ENCODE measurements at places on chromosomes 6 and 20.

DNA sequence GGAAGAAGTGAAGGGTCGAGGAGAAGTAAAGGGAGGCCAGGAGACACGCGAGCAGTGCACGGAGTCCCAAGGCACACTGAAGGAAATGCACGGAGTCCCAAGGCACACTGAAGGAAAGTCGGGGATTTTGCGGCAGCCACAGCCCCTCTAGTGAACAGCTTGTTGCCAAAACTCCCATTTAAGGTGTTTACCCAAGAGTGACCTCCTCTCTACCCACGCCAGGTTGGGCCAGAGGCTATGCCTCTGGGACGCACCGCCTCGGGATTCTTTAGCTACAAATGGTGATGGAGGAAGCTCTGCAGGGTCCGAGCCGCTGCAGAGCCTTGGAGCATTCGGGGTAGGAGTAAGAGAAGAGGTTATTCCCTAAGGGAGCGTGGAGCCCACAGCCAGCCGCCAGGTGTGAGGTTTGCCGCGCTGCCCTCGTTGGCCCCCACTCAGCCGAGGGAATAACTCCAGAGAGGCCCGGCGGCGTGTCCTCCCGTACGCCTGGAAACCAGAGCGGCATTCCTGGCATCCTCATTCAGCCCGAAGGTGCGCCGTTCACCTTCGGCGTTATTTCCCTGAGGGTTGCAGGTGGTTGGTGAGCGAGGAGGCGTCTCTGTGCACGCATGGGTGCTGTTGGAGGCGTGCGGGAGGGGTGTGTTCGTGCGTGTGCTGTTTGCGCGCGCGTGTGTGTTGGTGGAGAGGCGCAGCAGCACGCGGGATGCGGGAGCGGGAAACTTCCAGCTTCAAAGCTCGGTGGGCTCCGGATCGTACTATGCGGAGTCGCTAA lies 3.4 kb upstream of the MAFB start:
- no peak for DNase-seq

DNA sequence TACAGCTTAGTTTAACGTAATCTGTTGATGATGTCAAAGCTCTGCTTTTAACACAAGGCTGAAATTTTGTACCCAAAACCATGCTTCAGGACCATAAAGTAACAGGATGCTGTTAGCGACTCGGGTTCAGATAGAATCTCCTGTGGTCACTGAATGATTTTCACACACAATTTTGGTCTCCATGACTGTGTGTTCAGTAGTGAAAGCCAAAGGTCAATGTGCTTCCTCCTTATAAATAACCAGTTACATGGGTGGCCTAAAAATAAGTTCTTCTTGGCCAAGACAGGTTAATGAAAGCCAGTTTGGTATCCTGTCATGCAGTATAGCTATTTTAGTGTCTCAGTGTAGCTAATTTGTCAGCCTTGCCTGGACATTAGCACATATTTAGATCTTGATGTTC lies 19.1 kb upstream of the LOC128125822 start:
- no peak for DNase-seq

DNA sequence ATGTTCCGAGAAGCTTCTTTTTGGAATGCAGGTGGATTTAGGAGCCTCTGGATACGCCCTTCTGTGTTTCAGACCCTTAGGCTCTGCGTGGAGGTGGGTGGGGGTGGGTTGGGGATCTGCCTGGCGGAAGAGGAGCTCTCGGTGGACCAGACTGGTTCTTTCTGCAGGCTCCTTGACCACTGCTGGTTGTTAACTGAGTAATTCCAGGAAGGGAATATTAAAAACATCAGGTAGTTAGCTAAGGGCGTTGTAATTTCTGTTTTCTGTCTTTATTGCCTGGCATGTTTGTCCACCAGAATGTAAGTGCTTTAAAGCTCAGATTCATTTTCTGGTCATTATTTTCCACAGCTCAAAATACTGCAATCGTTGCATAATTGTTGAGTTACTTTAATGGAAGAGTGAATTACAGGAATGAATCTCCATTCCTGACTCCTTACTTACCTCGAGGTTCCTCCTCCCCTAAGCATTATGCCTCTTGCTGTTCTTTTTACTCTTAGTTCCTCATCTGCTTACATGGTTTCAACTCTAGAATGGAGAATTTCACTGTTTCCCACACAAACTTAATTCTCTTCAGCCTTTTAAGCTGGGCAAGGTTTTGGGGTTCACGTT lies 5.9 kb downstream of the CDYL start:
- no peak for DNase-seq

DNA sequence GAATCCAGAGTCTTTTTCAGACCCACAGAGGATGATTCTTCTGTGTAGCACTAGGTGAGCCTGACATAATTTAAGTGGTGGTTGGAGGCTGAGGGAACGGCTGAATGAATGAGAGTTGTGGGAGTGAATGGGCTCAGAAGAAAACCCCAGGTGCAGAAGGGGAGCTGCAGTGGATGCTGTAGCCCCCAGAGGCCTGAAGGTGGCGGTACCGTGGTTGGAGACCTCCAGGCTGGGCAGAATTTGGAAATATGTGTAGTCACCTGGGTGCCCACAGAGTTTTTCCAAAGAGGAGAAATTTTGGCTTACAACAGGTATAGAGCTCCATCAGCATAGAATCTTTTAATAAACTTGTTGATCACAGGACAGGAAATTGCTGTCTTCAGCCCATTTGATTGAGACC lies 6.5 kb upstream of the RAET1G start:
- DNase-seq, result no peak

- no peak for DNase-seq
Measured at GRCh38 chr20:19396460-19397081, 184.1 kb downstream of the SLC24A3 start.

DNA sequence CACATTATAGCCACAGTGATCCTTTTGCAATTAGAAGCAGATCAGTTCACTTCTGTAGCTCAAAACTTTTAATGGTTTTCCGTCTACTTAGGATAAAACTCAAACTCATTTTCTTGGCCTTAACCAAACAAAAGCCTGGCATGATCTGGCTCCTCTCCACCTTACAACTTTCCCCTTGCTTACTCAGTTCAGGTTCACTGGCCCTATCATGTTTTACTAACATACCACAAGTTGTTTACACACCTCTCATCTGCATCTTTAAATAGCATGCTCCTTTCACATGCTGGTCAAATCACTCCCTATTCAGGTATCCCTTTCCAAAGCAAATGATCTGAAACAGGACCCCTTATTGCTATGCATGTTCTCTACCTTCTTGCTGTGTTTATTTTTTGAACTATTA lies 191.4 kb upstream of the FAM83B start:
- no peak for DNase-seq

DNA sequence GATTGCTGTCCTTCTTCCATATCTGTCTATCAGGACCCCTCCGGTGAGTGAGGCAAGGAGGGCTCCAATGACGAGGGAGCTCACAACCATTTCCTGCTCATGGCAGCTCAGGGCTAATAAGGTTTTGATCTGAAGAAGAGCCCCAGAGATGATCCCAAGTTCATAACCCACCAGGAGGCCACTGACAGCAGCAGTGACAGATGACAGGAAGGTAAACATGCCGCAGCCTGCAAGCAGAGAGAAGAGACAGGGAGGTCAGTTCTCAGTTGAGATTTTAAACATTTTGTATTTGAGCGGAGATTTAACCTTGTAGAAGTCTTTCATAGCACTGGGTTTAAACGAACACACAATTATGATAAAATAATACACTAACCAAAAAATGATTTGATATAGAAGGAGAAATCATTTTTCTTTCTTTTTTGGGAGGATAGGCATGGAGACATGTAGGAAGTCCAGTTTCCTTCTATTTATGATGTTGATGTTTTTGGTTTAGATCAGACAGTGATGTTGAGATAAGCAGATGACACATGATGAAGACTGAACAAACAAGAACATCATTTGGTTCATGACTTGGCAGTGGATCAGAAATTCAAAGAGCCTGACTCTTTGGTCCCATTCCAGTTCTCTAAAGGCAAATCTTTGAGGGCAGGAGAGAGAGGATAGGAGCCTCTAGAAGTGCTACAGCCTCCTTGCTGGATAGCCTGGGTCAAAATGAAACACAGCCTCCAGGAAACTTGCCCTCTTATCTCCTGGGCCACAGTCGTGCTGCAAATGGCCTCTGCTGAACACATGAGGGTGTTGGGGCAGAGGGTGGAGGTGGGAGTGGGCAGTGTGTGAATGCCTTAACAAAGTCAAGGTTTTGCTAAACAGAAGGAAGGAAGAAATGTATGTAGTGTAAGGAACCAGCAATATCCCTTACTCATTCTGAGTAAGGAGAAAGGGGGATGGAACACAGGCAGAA lies 22.6 kb downstream of the SLC2A12 start:
- no peak for DNase-seq

DNA sequence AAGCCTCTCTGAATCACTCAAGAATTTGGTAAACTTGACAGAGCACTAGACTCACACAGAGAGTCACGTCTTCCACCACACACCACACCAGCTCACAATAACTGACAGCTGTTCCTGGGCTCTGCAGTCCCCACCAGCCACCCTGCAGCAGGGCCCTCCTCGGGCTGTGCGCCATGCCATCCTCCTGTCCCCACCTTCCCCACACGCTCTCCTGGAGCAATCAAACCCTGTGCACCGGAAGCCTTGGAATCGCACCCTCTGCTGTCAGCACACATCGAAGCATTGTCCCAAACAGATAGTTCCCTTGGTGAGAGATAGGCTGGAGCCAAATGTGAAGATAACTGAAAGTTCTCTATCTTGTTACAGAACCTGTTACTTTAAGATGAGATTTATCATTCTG lies 191.0 kb downstream of the TBXT start:
- no peak for DNase-seq

- DNase-seq, result no peak
Measured at GRCh38 chr6:117327149-117328004, 62.0 kb downstream of the VGLL2 start.

- no peak for DNase-seq
Measured at GRCh38 chr20:3998998-3999397, 16.4 kb downstream of the RNF24 start.

- no peak for DNase-seq
Measured at GRCh38 chr6:15451738-15452137, 205.9 kb downstream of the JARID2 start.

DNA sequence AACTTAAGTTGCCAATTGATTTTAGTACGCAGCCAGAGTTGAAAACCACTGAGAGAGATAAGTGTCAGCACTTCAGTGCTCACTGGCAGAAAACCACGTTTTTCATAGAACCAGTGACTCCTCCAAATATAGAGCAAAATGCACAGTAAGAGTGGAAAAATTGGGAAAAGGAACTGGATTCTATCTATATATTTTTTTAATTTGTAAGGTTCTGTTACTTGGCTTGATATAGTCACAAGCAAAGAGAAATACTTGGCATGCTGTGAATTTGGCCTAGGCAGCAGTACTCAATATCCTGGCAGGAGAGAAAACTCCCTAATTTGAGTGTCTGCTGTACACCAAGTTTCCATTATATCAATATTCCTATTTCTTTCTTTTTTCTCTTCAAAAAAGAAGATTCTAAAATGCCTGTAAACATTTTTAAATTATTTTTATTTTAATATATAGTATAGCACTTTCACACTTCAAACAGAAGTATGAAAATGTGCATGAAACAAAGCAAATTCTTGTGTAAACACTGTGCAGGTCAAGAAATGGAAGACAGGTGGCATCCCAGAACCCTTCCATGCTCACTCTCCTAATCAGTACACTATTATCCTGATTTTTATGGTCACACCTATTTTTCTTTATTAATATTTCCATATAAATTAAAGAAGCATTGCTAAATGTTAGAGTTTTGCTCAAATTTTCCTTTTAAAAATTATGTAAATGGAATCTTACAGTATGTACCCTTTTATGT lies 561.8 kb upstream of the RNF217 start:
- no peak for DNase-seq

- no peak for DNase-seq
Measured at GRCh38 chr6:154962753-154963152, 32.4 kb upstream of the TIAM2 start.

DNA sequence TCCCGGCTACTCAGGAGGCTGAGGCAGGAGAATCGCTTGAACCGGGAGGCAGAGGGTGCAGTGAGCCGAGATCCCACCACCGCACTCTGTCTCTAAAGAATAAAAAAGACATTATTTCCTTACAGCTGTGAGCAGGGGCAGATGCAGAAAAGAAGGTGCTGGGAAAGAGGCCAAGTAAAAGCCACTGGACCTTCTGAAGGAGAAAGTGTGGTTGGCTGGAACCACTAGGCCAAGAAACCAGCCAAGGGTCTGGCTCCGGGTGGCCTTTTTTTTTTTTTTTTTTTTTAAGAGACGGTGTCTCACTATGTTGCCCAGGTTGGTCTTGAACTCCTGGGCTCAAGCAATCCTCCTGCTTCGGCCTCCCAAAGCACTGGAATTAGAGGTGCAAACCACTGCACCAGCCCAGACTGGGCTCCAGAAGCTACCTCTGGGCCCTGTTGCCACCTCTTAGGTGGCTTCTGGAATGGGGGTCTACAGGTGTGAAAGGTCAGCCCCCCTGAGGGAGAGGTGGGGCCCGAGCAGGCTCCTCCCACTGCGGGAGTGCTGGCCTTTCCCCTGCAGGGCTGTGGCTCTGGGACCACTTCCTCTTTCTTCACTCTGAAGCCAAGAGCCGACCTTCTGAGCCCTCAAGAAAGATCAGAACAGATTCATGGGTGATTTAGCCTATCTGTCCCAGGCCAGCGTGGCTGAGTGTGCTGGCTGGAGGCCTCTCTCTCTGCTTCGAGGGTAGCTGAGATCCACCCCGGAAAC lies at the start of gene FGD2:
TSS of gene FGD2 (plus strand) at position 595 of the 750 bp plus-strand sequence. CDS start 163 bp downstream, outside the sequence.
- no peak for DNase-seq

DNA sequence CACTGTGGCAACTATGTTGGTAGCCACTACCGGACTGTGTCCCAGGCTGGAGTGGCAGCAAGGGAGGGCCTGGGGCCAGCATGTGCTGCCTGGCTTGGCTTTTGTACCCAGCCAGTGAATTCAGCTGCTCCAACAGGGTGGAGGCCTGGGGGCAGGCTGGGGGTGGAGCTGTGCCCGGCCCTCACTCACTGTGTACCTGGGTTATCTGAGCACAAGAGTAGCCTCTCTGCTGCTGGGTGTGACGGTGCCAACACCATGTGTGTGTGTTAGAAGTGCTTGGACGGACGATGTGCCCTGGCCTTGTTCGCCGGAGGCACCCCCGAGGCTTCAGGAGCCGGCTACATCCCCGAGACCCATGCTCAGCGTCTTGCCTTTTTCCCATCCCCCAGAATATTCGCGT lies 49.2 kb downstream of the EFCAB8 start:
- DNase-seq, result no peak

DNA sequence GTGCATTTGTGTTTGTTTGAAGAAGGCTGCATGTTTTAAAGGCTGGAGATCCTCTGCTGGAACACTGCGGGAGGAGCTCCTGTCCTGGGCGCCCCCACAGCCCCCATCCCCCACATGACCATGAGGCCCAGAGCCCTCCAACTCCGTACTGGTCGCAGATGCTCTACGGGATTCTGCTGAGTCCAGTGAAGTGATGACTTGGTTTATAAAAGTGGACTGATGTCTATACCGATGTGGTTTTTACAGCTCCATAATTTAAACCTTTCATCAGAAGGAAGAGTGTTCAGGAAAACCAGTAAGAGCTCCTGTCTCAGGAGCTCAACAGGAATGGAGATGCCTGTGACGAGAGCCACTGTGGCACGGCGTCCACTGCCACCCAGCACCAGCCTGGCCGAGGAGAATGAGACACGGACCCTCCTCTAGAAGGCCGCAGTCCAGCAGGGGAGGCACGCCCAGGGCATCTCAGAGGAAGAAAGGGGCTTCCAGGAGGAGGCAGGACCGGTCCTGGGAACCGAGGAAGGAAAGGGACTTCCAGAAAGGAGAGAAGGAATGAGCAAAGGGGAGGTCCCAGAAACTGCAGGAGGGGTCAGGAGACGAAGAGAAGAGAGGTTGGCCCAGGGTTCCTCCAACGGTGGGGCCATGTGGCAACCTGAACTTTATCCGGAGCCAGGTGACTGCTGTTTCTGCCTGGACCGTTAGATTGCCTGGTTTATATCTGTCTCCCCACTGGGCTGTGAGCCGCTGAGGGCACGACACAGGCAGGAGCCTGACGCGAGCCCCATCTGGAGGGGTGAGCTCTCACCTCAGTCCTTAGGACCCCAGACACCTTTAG lies 26.9 kb downstream of the BFSP1 start:
- no peak for DNase-seq

Measured in stimulated activated CD8-positive, alpha-beta memory T cell treated with anti-CD3 and anti-CD28 coated beads, Interleukin-7, amount 100 ng/mL, for 1 hour (primary cell).